ENCODE measurements at places on chromosomes 12 and 14.

- no peak for DNase-seq
Observed at GRCh38 chr12:6033546-6033945, 88.5 kb upstream of the ANO2 start.

DNA sequence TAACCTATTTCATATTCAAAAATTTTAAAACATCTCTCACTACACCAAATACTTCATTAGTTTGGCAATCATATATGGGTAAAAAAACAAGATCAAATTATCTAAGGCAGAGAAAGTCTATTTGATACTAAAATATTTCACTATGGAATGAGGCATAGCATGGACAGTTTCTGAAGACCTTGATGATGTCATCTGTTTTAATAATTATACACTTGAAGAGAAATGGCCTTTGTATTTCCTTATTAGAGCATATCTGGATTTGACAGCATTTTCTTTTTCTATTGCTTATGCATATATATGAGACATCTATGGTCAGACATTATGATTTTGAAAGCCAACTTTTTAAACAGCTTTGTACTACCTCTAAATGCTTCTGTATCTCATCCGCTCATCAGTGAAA is 88.6 kb downstream of the DDHD1 start:
- no peak for DNase-seq

DNA sequence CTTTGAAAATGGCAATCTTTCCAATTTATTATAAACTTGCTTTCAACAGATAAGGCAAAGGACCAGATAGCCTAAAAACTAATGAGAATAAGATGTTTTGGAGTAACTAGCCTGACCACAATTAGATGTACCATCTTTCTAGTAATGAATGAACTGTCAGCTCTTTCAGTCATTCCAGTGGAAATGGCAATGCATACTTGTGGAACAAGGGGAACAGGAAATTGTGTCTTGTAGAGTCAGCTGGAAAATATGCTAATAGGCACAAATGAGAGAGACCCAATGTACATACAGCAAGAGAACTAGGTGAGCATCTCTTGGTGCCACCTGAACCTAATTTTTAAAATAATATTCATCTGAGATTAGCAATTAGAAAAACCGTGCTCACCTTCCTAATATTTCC is 76.1 kb upstream of the GPHB5 start:
- DNase-seq = no peak

- DNase-seq = no peak
Observed at GRCh38 chr12:50887191-50887590, 44.5 kb downstream of the TMPRSS12 start.

GRCh38 chr12:114316076-114316475 is 89.9 kb downstream of the TBX5 start:
- DNase-seq = no peak

DNA sequence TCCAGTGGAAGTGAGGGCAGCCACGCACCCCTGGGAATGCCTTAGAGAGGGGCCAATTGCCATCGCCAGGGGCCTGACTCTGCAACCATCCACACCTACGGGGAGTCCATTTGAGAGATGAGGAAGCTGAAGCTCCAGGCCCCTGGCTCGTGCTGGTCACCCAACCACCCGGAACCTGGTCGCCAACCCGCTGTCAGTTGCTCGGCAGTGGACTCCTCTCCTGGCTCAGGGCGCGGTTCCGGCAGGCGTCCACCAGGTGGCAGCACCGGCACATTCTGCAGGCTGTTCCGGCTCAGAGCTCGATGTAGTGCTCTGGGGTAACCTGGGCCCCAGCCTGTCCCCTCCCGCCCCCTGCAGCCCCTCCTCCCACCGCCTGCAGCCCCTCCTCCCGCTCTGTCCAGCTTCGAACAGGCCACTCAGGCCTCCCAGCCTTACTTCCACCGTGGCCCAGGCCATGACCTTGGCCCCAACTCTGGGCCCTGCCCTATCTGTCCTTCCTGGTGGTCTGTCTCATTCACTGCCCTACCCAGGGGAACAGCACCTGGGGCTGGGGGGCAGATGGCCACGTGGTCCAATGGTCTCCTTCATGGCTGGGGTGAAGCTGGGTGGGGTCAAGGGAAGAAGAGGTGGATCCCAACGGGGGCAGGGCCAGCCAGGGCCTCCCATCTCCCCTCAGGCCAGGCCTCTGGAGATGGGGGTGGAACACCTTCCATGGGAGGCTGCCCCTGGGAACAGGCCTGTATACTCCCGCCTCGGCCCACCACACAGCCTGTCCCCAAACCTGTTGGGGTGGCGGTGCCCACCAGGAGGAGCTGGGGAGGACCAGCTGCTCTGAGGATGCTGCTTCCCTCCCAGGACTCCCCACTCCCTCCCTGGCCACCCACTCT is 15.7 kb downstream of the SIVA1 start:
- peak; percentile 97 for DNase-seq

- no peak for DNase-seq
Observed at GRCh38 chr14:99961826-99962518, 103.2 kb upstream of the EVL start.

DNA sequence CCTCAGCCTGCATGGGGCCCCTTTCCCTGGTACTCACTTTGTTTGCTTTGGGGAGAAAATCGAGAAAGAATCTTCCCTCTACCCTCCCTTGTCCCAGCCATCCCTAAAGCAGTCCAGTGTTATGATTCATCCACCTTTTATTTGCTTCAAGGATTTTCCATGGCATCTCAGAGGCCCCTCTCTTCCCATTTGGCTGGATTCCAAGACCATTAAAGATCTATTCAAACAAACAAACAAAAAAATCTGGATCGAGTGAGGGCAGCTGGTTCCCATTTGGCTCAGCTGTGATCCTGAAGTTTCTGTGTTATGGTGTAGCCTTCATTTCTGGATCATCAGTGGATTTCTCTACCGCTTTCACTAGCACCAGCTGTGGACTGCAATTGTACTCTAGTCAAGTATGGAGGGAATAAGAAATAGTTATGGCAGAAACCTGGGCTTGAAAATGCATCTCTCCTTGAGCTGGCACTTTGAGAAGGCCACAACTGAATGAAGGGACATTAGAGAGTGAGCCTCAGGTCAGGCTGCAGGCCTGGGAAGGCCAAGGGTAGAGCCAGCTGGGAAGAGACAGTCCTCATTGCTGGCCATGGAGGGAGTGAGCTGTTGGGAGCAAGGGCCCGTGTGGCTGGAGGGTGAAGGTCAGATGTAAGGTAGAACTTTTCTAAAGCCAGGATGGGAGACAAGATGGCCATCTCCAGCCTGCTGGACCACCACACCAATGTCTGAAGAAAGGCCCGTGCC is 13.7 kb downstream of the KRT71 start:
- no peak for DNase-seq

DNA sequence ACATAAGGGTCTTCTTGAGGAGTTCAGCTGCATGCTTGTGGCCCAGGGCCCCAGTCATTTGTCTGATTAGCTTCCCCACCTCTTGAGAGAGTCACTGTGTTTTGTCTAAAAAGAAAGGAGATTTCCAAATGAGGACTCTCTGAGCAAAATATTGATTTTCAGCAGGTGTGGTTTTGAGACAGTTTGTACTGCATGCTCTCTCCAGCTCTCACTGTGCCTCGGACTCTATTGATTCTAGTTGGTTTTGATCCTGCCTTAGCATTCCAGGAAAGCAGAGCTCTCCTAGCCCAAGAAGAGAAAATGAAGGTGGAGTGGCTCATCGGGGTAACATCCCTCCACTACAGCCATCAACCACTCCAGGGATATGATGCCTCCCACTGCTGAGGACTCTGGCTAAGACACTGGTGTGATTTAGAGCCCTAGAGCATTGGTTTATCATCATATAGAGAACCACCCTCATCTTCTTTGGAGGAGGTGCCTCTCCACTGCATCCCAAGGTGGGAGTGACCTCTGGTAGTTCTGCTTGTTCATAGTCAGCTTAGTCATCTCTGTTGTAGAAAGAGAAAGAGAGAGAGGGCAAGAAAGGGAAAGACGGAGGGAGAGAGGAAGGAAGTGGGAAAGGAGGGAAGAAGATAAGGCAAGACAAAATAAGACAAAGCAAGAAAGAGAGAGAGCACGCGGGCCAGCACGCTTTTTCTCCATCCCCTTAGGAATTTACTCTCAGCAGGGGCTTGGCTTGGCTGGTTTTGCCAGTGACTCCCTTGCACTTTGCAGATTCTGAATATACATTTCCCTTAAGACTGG is 365.6 kb downstream of the DPF3 start:
- no peak for DNase-seq

GRCh38 chr12:2851931-2852330 is 4.9 kb downstream of the TEX52 start:
- no peak for DNase-seq

GRCh38 chr14:20997115-20997514 is 2.0 kb upstream of the SLC39A2 start:
- no peak for DNase-seq

DNA sequence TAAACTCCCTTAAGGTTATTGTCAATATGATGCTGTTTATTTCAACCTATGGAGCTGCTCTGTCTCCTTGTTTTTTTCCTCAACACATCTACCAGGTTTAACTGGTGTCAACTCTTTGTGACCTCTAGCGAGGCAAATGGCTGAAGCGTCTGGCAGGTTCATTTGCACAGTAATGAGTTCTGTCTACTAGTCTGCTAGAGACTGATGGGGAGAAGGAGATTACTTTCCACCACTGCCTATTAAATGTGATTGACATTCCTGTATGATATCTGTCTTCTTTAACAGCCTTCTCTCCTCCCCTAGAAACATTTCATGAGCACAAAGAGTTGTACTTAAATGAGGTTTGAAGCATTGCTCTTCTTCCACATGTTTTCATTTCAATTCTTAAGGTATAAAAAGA is 253.7 kb downstream of the SLC6A15 start:
- DNase-seq = no peak

DNA sequence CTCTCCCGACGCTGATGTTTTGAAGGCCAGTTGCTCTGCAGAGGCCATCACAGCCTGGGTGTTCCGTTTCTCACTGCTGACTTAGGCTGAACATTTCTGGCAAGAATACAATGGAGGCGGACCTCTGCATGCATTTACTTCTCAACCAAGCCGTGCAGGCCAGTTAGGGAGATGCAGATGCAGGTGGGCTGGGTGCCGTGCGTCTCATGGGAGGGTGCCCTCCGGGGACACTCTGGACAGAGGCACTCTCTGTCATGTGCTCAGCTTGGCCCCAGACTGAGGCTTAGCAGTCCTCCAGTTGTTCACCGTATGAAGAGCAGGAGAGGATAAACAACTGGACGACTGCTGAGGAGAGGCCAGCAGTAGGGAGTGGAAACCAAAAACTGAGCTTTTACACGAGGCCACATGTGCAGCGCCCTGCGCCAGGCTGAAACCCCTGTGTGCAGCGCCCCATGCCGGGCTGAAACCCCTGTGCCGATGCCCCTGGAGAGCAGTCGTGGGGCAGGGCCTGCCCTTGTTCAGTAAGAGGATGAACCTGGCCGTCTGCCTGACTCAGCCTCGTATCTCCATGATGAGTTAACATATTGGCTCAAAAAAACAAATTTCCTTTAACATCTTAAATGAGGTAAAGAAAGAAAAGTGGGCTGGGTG is 32.3 kb downstream of the DDX51 start:
- no peak for DNase-seq

- DNase-seq = no peak
Observed at GRCh38 chr12:132465269-132466190, 24.4 kb upstream of the FBRSL1 start.

DNA sequence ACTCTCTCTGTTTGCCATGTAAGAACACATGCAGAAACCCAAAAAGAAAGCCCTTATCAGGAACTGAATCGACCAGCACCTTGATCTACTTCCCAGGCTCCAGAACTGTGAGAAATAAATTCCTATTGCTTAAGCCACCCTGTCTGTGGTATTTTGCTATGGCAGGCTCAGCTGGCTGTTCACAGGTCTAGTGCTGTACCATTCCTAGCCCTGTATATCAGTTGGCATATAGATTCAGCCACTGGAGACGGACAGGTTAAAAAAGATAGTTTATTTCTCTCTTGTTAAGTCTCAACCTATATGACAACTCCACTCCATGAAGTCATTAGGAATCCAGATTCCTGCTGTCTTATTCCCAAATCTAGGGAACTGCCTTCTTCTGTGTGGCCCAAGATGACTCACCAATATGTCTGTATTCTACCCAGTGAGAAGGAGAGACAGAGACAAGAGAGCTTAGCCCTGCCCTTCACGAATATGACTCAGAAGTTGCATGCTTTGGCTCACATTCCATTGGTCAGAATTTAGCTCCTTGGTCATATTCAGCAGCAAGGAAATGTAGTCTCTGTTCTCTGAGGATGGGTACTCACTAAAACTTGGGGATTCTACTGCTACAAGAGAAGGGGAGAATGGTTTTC is 57.0 kb downstream of the PLEKHG7 start:
- DNase-seq = no peak

GRCh38 chr12:107518868-107519267 is 166.7 kb upstream of the PWP1 start:
- DNase-seq = peak; percentile 60

DNA sequence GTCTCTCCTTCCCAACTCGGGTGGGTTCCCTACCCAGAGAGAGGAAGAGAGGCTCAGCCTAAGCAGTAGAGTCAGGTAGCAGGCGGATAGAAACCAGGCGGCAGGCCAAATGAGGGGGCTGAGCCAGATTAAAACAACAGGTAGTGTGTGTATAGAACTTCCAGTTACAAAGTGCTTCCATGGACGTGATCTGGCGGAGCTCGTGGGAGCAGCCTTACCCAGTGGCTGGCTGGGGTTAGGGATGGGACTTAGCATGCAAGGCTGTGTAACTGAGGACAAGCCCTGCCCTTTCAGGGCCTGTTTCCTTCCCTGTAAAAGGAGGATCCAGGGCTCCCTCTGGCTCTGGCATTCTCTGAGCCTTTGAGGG is 8.3 kb downstream of the KRT80 start:
- no peak for DNase-seq

DNA sequence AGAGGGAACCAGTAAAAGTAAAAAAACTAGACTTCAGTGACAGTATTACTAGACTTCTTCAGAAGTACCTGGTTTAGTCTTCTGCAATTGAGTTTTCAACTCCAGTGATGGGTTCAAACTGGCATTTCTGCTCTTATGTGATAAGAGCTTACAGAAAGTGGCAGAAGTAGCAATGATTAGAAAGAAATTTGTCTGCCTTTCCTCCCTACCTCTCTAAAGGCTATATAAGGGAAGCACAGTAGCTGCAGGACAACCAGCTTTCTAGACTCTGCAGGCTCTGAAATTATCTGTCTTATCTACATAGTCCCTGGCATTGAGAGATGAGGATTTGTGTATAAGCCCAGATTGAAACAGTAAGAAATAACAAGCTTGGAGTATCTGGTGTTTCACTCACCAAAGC is 107.5 kb downstream of the DAAM1 start:
- no peak for DNase-seq

GRCh38 chr12:7729746-7730145 is 17.4 kb downstream of the CLEC4C start:
- no peak for DNase-seq

- DNase-seq = no peak
Observed at GRCh38 chr14:99270458-99271220, 1.4 kb downstream of the BCL11B start.

GRCh38 chr12:59147791-59148190 is 227.5 kb upstream of the LRIG3 start:
- DNase-seq = no peak

Data from esophagus muscularis mucosa (tissue), 4 donors.